ENCODE measurements at places on chromosomes 12 and 14.

- no peak for DNase-seq
Measured at GRCh38 chr12:113306382-113306781, 28.5 kb downstream of the SLC8B1 start.

DNA sequence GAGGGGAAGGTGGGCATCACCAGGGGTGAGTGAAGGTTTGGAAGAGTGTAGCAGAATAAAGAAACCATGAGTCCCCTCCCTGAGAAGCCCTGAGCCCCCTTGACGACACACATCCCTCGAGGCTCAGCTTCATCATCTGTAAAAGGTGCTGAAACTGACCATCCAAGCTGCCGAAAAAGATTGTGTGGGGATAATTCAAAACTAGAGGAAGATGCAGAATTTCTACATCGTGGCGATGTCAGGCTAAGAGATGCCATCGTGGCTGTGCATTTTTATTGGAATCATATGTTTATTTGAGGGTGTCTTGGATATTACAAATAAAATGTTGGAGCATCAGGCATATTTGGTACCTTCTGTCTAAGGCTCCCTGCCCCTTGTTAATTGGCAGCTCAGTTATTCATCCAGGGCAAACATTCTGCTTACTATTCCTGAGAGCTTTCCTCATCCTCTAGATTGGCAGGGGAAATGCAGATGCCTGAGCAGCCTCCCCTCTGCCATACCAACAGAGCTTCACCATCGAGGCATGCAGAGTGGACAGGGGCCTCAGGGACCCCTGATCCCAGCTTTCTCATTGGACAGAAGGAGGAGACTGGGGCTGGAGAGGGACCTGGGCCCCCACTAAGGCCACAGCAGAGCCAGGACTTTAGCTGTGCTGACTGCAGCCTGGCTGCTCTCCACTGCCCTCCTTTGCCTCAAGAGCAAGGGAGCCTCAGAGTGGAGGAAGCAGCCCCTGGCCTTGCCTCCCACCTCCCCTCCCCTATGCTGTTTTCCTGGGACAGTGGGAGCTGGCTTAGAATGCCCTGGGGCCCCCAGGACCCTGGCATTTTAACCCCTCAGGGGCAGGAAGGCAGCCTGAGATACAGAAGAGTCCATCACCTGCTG is 7.0 kb downstream of the SERPINA1 start:
- no peak for DNase-seq

DNA sequence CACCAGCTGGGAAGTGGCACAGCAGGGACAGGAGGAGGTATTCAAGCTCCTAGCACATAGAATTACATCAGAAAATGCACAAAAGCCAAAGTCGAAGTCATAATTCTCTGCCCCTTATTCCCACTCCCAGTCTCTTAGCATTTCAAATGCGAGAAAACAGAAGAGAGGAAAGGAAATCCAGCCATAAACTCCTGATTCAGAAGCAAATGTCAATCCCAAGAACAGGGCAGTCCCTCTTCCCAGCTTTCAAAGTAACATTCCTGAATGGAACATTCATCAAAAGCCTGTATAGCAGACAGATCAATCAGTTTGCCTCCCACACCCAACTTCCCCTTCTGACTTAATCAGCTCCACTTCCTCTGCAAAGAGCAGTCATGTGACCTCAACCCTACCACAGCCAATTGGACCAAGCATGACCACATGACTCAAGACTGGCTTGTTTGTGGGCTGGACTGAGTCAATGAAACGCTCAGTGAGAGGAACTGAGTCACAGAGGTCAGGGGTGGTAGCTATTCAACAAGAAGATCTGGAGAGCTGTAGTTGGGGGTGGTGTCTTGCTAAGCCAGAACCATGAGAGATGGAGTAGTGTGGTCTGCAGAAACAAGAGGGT is 41.4 kb upstream of the TUNAR start:
- no peak for DNase-seq

DNA sequence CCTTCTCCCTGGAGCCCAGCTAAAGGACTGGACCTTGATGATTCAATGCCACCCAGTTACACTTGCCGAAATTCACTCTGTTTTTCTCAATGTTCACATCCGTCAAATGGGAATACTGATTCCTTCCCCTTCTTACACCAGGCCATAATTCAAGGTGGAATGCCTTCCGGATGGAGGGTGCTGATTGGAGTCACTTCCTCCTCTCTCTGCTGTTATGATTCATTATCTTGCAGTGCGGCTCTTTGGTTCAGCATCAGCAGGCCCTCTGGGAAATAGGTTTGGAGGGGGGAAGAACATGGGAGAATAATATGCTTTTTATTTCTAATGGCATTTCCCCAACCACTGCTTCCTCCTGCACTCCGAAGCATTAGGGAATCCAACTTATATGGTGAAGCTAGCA is 390.6 kb upstream of the TBX3 start:
- DNase-seq: peak; percentile 28

DNA sequence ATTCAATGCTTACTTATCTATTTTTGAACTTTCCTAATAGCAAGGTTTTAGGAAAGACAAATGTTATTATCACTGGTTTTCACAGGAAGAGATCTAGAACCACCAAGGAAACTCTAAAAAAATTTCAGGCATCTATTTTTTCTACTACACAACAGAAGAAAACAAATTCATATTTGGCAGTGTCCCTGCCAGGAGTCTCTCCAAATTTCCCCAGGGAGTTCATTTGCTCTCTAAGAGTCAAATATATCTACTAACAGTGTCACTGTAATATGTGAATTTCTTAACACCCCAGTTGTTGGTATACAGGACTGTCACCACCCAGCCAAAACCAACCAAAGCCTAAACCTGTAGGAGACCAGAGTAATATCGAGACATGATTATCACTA is 83.4 kb downstream of the STXBP6 start:
- DNase-seq: no peak

DNA sequence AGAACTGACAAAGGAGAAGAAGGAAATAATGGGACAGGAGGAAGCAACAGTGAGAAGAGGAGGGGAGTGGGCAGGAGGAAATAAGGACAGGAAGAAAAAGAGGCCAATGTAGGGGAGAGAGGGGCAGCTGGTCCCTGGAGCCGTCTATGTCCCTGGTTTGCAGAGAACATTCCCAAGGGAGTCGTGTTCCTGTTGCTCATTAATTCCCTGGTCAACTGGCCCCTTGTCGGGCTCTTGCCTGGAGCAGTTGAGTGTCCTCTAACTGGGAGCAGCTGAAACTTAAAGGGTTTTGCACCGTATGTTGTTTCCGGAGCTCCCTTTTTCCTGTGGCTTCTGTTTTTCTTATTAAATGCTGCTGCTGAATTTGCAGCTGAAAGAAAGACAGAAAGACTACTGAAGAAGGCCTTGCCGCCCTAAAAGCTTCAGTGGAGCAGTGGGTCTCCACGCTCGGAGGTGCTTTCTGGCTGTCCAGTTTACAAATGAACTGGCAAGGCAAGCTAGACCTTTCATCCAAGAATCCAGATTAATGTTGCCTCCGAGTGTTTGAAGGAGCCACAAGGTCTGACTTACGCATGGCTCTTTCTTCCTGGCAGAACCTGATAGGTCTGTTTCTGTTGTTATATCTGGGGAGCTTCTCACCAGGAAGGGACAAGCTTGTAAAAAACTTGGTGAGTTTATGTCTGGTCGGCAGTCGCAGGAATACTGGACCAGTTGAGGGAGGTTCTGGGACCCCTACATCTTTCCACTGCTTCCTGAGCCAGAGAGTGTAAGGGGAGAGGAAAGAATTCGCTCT is 146.2 kb upstream of the RFLNA start:
- no peak for DNase-seq

- DNase-seq: no peak
Measured at GRCh38 chr12:25655702-25656101, 102.6 kb upstream of the LMNTD1 start.

All from fibroblast of skin of left quadriceps (primary cell).